Naive thymus-derived CD4-positive, alpha-beta T cell (primary cell): ENCODE measurements at places on chromosomes 12 and 14.

DNA sequence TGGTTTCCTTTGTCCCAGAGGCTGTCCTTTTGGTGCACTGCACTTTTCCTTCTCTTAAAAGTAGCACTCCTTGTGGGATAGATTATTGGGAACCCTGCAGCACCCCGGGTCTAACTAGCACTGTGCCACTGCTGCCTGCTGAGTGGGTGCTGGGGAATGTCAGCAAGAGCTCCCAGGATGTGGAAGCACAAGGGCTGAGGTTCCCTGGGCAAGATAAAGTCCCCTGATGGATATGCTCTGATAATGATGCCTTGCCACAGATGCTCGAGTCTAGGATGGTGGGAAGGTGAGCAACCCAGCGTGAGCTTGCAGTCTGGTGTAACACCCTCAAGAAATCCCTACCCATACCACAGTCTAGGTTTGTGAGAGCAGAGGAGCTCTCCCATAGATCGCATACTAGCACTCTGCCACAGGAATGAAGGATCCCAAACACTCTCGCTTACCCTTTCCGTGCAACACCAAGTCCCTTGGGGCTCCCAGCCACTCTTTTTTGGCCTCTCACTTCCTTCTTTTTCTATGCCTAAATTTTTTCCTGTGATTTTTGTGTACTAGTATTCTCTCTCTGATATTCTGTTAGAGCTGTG lies 32.6 kb downstream of the USP15 start:
- DNase-seq: no peak

DNA sequence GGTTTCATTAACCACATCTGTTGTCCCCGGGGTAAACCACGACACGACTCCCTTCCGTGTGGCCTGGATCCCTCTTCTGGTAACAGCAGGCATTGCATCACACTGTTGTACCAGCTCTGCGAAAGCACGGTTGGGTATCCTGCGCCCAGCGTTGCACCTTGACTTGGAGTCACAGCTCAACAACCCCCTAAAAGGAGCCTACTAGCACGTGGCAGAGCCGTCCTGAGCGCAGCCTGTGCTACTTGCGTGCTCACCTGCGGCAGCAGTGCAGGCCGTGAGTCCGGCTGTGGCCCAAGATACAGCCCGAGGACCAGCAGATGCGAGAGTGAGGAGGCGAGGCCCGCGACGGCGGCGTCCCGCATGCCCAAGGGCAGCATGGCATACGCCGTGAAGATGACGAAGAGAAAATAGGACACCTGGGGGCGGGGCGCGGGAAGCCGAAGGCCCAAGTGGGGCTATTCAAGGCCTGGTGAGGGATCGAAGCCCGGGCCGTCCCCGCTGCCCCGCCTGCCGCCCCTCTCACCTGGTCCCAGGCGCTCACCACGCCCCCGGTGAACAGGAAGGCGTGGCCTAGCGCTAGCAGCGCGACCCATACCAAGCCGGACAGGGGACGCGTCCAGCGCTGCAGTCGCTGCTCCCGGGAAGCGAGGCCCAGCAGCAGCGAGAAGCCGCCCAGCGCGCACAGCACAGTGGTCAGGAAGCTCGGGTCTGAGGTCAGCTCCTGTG lies 2.4 kb downstream of the ADCY4 start:
- peak; percentile 87 for DNase-seq

DNA sequence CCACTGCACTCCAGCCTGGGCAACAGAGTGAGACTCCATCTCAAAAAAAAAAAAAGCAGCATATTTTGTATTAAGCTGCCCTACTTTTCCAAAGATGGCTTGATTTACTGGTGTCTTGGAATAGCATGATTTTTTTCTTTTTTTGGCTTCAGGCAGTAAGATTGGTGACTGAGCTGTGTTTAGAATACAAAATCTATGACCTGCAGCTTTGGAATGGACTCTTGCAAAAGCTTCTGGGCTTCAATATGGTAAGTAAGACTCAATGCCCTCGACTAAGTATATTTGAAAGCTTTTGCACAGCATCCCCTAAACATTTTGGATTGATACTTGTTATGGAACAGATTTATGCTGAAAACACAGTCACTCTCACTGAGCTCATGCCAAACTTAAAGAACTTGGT lies 87.8 kb downstream of the KNTC1 start:
- no peak for DNase-seq

- no peak for DNase-seq
These were observed 6.6 kb downstream of the SLC38A2 start for GRCh38 chr12:46365951-46366379.

DNA sequence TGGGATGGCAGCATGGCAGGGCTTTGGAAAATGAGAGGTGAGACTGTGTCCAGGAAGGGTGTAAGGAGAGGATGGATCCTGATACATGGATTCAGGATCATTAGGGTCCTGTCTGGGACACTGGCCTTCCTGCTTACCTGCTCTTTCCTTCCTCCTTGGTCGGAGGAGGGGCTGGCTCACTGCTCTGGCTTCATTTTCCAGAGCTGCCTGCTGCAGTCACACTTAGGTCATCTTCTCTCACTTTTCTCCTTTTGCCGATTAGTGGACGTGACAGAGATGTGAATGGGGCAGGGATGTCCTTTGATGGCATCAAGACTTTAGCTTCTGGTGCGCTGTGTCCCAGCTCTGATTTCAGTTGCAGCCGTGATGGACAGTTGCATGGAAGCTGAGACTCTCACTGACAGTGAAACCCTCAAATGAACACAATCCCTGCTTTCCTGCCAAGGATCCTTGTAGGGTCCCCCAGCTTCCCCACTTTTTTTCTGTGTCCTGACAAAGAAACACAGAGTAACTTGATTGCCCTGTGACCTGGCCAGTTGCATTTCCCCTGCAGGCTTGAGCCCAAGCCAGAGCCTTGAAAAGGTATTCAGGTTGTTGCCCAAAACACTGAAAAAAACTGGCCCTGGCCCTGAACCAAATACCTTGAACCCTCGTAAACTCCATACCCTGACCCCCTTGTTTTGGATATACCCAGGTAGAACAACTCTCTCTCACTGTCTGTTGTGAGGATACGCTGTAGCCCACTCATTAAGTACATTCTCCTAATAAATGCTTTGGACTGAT lies 756 bp upstream of the CIDEB start:
- DNase-seq: no peak

- no peak for DNase-seq
These were observed 16.4 kb downstream of the BAZ1A start for GRCh38 chr14:34858765-34859164.

- no peak for DNase-seq
These were observed 313.5 kb downstream of the KCNC2 start for GRCh38 chr12:74896186-74896585.

GRCh38 chr14:95547272-95547625 lies 12.4 kb downstream of the GLRX5 start:
- no peak for DNase-seq
